ENCODE measurements at places on chromosomes 12 and 14.

DNA sequence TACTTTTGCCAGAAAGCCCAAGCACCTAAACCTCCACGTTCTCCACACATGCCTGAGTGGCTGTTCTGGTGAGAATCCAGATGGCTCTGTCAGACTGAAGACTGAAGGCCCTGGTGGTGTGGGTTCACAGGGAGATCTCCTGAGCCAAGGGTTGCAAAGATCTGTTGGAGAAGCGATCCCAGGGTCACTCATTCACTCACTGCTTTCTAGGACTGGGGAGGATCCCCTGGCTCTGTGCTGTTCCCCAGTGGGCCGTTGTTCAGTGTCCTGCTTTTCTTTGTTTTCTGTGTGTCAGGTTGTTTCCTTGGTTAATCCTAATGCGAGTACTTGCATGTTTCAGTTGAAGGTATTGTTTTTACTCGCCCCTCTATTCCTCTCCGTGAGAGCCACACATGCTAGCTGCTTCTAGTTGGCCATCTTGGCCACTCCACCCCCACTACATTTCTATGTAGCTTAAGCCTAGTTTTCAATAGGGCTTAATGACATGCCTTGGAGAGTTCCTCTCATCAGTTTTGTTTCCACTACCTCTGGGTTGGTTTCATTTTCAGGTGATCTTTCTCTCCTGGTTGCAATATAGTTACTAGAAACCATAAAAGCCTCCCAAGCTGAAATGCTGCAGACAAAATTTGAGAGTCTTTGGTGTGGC is 144.5 kb upstream of the SLC38A2 start:
- DNase-seq: no peak

DNA sequence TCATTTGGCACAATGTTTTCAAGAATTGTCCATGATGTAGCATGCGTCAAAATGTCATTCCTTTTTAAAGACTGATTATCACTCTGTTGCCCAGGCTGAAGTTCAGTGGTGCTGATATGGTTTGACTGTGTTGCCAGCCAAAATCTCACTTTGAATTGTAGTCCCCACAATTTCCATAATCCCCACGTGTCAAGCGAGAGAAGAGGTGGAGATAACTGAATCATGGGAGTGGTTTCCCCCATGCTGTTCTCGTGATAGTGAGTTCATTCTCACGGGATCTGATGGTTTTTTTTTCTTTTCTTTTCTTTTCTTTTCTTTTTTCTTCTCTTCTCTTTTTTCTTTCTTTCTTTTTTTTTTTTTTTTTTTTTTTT is 21.8 kb upstream of the LRRK2 start:
- DNase-seq: no peak

- DNase-seq: no peak
These were observed 14.0 kb upstream of the C12orf71 start for GRCh38 chr12:27096420-27096819.

- DNase-seq: no peak
These were observed 52.0 kb upstream of the PSMA6 start for GRCh38 chr14:35240231-35240630.

DNA sequence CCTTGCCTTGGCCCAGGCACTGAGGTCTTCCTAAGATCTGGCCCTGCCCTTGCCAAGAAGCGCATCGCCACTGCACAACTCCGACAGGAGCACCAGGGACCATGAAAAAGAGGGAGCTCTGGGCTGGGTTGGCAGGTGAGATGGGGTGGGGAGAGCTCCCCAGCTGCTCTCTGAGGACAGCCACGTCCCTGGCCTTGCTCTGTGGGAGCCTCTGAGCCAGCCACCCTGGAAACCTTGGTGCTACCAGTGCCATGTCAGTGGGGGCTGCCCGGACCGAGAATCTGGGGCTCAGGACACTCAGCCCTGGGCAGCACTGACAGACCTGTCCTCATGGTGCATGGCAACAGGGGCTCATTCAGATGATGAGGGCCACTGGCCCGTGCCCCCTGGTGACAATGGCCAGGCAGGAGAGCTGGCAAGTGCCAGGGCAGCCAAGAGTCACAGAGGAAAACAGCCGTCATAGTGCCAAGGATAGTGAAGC is 134.8 kb downstream of the ZFP36L1 start:
- DNase-seq: no peak

DNA sequence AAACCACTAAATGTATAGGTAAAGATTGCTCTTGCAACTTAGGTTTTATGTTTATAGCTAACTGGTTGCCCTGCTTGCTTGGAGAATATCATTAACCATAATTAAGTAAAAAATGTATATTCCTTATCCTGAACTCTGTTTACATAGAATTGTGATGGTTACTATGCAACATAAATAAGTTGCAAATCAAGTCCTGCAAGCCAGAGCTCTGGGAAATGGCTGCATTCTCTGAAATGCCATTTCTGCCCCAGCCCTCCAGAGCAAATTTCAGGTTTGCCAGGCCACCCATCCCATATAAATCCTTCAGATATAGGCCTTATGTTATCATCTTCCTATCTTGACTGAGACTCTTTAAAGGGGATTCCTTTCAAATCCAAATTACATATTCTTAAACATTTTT is 118.4 kb upstream of the MYF6 start:
- DNase-seq: no peak

- no peak for DNase-seq
These were observed 30.4 kb downstream of the CHST11 start for GRCh38 chr12:104486943-104487819.

GRCh38 chr14:35808076-35808637 is 938 bp downstream of the RALGAPA1 start:
- DNase-seq: peak; percentile 12

GRCh38 chr12:2011643-2012607 is 7.7 kb upstream of the DCP1B start:
- no peak for DNase-seq

GRCh38 chr12:2462087-2462486 is 332.7 kb upstream of the FKBP4 start:
- no peak for DNase-seq

GRCh38 chr12:53645165-53645564 is 19.0 kb upstream of the ATF7 start:
- DNase-seq: no peak

- peak; percentile 61 for DNase-seq
These were observed 95.6 kb upstream of the DNM1L start for GRCh38 chr12:32583534-32583933.

GRCh38 chr12:3081091-3081490 is 3.9 kb downstream of the TSPAN9 start:
- no peak for DNase-seq

- no peak for DNase-seq
These were observed 77.5 kb upstream of the CPSF6 start for GRCh38 chr12:69161829-69162228.

GRCh38 chr12:4960030-4960429 is 50.3 kb downstream of the KCNA1 start:
- no peak for DNase-seq

- peak; percentile 81 for DNase-seq
These were observed 841.5 kb downstream of the SLC16A7 start for GRCh38 chr12:60437297-60437696.

- peak; percentile 61 for DNase-seq
These were observed 53.3 kb upstream of the CDKN3 start for GRCh38 chr14:54343272-54344121.

DNA sequence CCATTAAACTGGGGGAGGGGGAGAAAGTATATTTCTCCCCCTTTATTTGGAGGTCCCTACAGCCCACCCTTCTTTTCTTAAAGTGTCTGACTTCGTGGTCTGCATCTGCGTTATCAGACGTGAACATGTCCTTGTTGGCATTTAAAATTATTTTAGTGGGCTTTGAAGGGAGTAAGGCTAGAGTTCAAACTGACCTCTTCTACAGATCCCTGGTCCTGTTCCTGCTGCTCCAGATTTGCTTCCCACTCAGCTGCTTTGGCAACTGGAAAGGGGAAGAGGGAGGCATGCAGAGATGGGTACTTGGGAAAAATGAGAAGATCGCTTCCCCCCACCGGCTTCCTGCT is 611 bp upstream of the SIX6 start:
- no peak for DNase-seq

GRCh38 chr14:89251061-89251460 is 166.0 kb downstream of the FOXN3 start:
- DNase-seq: no peak

GRCh38 chr14:59200195-59200594 is 11.7 kb downstream of the DAAM1 start:
- DNase-seq: no peak

- no peak for DNase-seq
These were observed 4.7 kb upstream of the SLC2A14 start for GRCh38 chr12:7877420-7877819.

DNA sequence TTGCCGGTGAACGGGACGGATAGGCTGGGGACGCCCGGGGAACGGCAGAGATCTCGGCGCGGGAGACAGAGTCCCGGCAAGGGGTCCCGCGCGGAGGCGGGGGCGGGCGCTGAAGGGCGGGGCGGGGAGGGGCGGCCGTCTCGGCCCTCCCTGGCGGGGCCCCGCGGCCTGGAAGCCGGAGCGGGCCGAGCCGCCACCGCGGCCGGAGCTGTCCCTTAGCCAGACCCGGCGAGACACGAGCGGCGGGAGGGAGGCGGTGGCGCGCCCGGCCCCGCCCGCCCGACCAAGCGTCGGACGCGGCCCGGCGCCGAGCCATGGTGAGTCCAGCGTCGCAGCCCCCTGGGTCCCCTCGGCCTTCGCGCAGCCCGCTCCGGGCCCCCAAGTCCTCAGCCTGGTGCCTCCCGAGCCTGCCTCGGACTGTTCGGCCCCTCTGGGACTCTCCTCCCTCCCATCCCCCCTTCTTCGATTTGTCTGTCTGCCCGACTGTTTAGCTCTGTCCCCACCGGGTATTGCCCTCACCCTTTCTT is at the start of gene ARHGEF40:
Gene ARHGEF40 (plus strand): TSS at position 222 of the 527 bp plus-strand sequence. CDS start 93 bp downstream, at position 315.
- DNase-seq: peak; percentile 10

GRCh38 chr14:55553791-55554190 is 26.2 kb upstream of the KTN1 start:
- no peak for DNase-seq

GRCh38 chr12:46744283-46744682 is 81.5 kb downstream of the SLC38A4 start:
- no peak for DNase-seq

- peak; percentile 43 for DNase-seq
These were observed 36.4 kb upstream of the EML1 start for GRCh38 chr14:99756796-99757195.

DNA sequence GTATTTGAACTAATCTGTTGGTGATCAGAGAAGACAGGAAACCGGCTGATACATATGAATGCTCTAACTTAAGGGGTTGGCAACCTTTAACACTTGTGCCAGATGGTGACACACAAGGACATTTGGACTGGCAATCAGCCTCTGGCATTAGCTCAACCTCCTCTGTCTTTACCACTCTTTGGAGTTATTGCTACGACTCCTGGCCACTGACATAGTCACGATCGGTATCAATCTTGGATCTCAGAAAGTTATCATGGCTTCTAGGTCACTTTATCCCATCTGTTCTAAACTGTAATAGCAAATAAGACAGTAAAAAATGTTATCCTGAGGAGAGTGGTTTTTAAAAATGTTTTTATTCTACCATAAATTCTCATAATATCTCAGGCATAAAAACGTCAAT is 575.2 kb upstream of the MDGA2 start:
- no peak for DNase-seq

GRCh38 chr12:32454075-32454474 is 54.7 kb downstream of the FGD4 start:
- peak; percentile 70 for DNase-seq

- no peak for DNase-seq
These were observed 422.4 kb upstream of the OR4E1 start for GRCh38 chr14:22095860-22096513.

DNA sequence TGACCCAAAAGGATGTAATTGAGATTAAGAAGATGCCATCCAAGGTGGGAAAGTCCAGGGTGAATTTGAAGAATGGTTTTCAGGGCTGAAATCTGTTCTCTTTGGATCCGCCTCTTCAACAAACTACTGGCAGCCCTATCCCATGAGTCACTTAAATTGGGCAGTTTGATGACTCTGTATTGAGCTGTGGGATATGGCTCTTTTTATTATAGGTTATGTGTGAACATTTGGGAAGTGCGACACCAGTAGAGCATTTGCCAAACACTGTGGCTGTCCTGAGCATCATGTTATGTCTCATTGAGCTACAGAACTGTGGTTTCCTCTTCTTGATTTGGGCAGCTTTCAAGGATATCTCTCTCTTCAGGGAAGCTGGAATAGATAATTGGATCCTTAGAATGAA is 22.3 kb downstream of the IFT43 start:
- DNase-seq: no peak

DNA sequence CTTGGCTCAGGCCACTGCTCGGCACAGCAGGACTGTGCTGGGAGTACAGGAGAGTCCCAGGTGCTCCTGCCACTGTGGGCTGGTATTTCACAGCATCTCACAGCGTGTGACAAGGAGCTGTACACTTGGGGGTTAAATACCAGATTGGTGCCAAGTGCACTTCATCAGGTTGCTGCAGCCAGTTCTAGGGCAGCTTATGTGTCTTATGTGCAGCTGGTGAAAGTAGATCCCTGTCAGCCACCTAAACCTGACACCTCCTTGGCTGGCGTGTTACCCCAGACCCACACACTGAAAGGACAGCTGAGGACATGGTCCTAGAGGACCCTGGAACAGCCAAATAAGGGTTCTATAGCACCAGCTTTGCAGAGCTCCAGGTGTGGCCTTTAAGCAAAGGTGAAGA is 18.9 kb downstream of the PLEKHH1 start:
- DNase-seq: no peak

GRCh38 chr12:100859063-100859627 is 64.6 kb downstream of the ANO4 start:
- DNase-seq: no peak

- DNase-seq: no peak
These were observed 10.2 kb downstream of the TIGAR start for GRCh38 chr12:4331221-4331620.

DNA sequence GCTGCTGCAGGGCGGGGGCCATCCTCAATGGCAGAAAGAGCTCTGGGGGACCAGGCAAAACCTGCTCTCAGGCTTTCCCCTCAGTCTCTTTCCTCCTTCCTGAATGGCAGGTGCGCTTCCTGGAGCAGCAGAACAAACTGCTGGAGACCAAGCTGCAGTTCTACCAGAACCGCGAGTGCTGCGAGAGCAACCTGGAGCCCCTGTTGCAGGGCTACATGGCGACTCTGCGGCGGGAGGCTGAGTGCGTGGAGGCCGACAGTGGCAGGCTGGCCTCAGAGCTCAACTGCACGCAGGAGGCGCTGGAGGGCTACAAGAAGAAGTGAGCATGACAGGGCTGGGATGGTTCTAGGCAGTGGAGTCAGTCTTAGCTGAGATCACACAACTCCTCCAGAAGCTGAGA is 22.9 kb upstream of the KRT83 start:
- no peak for DNase-seq
